Glomerular endothelial cell (primary cell): ENCODE measurements at places on chromosomes 5 and 9.

- no peak for DNase-seq
Observed at GRCh38 chr9:127763918-127764384, 14.5 kb downstream of the SH2D3C start.

DNA sequence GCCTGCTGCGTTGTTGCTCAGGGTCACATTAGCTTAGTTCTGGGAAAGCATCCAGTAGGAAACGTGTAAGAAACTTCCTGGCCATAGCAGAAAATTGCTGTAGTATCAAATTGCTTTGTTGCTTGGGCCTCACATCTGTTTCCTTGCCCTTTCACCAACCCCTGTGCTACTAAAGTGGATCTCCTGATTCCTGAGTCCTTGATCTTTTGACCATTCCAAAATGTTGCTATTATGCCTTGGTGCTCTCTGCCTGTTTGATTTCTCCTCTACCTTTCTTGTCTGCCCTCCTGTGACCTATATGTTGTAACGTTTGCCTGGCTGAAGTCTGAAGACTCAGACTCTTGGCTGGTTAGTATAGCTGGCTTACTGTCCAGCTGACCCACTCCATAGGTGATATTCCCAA is 350.5 kb downstream of the ADGRV1 start:
- DNase-seq = peak; percentile 82

DNA sequence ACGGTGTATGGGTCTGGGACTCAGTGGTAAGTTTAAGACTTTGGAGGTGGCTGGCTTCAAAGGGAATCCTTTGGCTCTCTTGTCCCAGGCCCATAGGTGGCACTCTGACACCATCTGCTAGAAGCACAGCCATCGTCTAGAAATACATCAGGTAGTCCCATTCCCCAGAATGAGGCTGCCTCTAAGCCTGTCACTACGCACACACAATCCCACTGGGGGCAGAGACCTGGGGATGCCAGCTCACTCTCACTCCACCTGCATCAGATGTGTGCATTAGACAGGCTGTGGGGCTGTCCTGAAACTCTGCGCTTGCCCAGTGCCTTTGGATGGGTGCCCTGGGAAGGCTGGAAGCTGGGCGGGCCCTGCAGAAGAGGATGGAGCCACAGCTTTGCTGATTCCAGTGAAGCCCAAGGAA is 127.5 kb upstream of the PANK3 start:
- no peak for DNase-seq

- DNase-seq = no peak
Observed at GRCh38 chr9:131720330-131720729, 19.5 kb downstream of the RAPGEF1 start.

DNA sequence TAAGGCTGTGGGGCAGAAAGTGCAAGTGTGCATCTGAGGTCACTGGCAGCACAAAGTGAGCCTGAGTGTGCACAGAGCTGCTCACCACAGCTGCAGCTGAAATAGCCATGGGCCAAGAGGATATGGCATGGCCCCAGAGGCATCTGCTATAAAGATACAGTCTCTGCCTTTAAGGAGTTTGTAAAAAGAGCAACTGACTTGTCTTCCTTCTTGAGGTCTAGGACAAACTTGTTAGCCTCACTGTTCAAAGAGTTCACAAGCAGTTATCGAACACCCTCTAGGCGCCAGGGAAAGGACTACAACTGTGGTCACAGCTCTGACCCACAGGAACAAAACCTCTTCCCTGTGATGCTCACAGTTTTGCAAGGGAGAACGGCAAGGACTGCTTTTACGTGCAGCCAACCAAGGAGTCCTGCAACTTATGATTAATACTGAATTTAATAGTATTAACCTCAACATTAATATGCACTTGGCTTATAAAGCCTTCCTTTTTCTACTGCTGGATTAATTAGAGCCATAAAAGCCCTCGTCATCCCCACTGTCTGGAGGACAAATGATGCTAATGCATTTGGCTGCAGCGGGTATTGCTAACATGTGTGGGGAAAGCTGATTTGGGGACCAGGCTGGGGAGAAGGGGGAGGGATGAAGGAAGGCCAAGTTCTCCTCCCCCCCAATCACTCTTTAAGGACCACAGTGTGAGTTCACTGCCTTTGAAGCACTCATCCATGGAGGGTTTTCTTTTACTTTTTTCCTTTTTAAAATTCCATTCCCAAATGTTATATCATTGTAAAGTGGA is 189.8 kb upstream of the TRIM32 start:
- no peak for DNase-seq

DNA sequence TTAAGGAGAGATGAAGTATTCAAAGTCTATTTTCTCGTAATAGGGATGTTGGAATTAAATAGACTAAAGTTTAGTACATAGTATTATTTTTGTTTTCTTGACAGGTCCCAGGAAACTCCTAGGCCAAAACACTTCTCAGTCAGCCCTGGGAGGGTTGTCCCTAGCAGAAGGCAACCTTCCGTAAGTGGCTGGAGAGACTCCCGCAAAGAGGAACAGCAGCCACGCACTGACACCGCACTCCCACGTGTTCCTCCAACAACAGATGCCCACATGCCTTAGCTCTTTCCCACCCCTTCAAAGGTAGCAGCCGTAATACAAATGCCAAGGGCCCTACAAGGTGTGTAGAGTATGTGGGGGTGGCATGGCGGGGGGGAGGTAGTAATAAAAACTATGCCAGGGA is 28.4 kb downstream of the PCDHGC5 start:
- no peak for DNase-seq

- no peak for DNase-seq
Observed at GRCh38 chr5:181098762-181099601, 32.0 kb downstream of the OR2V1 start.

GRCh38 chr5:152488869-152489268 is 83.8 kb upstream of the NMUR2 start:
- no peak for DNase-seq

- no peak for DNase-seq
Observed at GRCh38 chr9:121721058-121721350, 69.6 kb downstream of the DAB2IP start.
